ENCODE measurements at places on chromosomes 3 and 15. TPM values are rescaled to one million over a fixed set of nuclear protein-coding genes. Genes with fewer than 3 reads are reported as not detected.

- no peaks in the 10 kb centered on the region for H3K4me1 ChIP-seq
- no peaks in the 10 kb centered on the region for H3K27me3 ChIP-seq
- no peaks in the 10 kb centered on the region for H3K36me3 ChIP-seq
- H3K4me3 ChIP-seq, result no peak overlapping the region
Observed at GRCh38 chr15:26662283-26662682, 110.6 kb downstream of the GABRB3 start.

DNA sequence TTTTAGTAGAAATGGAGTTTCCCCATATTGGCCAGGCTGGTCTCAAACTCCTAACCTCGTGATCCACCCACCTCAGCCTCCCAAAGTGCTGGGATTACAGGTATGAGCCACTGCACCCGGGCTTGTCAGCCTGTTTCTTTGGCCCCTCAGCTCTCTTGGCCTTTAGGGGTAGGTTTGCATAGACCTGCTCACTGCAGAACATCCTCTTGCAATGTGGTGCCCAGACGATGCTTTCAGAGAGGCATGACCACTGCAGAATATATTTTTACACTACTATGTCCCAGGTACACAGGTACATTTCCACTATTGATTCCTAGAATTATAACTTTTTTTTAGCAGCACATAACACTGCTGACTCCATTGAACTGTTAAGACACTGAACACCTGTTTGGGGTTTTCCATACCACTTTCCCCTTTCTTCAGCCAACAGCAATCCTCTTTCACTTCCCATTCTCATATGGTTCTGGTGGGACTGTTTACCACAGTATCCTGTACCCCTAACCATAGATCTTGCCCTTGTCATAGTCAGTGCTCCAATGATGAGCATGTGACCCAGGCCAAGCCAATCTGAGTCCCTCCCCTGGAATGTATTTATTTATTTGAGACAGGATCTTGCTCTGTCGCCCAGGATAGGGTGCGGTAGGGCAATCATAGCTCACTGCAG lies 21.1 kb downstream of the CCDC32 start:
- no peak for DNase-seq
- H3K27ac ChIP-seq, result no peak overlapping the region
- peaks cover 16% of the 10 kb centered on the region for H3K4me1 ChIP-seq
- no peaks in the 10 kb centered on the region for H3K27me3 ChIP-seq

DNA sequence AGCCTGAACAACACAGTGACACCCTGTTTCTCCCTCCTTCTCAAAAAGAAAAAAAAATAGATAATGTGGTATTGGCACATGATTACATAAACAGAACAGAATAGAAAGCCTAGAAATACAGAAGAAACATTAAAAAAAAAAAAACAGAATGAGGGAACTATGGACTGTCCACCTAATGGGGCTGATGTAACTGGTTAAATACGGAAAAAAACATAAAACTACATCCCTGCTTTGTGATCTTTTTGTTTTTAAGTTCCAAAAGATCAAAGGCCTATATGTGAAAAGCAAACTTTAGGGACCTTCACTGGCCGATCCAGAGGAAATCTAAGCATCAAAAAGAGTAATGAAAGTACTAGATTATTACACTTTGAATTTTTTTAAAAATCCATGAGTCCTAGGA lies 17.2 kb downstream of the TMEM202 start:
- no peaks in the 10 kb centered on the region for H3K27me3 ChIP-seq
- no peak overlapping the region for H3K4me3 ChIP-seq
- H3K27ac ChIP-seq, result no peak overlapping the region
- no peaks in the 10 kb centered on the region for H3K4me1 ChIP-seq
- H3K36me3 ChIP-seq, result no peaks in the 10 kb centered on the region

GRCh38 chr15:35842631-35843030 lies 296.7 kb upstream of the DPH6 start:
- no peak overlapping the region for H3K4me3 ChIP-seq
- no peak overlapping the region for H3K27ac ChIP-seq
- no peaks in the 10 kb centered on the region for H3K36me3 ChIP-seq
- DNase-seq, result no peak
- no peaks in the 10 kb centered on the region for H3K27me3 ChIP-seq

DNA sequence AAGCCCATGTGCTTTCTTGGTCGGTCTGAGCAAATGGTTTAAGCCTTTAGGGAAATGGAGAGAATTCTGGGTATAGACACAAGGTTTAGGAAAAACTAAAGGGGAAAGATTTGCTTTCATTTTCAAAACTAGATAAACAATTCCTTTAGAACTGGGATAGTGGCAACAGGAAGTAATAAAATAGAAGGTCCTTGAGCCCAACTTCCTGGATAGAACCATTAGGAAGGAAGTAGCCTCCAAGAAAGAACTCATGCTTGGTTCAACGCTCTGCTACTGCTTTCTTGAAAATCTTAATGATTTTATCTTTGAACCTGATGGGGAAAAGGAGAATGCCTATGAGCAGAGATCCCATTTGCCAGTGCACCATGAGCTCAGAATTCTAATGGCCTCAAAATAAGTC lies 147.0 kb upstream of the THRB start:
- H3K4me1 ChIP-seq, result peaks cover 4% of the 10 kb centered on the region
- H3K27me3 ChIP-seq, result no peaks in the 10 kb centered on the region
- H3K27ac ChIP-seq, result no peak overlapping the region
- DNase-seq, result no peak
- H3K4me3 ChIP-seq, result no peak overlapping the region

DNA sequence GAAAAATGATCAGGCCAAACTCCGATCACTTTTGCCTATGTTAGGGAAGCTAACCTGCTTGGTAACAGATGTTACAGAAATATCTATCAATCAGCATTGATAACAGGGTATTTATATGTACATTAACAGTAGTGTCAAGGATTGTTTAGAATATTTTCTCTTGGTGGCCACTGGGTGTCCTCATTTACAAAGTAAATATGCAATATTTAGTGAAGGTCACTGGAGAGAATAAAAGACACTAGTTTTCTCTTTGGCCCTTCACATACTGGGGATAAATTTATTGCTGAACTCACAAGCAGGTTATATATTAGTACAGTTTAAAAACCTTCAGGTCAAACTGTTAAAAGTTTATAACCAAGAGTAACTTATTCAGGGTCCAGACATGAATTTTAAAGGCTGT lies 69.0 kb downstream of the TIGIT start:
- H3K4me3 ChIP-seq, result no peak overlapping the region
- peaks cover 51% of the 10 kb centered on the region for H3K4me1 ChIP-seq
- H3K36me3 ChIP-seq, result no peaks in the 10 kb centered on the region
- no peak for DNase-seq

DNA sequence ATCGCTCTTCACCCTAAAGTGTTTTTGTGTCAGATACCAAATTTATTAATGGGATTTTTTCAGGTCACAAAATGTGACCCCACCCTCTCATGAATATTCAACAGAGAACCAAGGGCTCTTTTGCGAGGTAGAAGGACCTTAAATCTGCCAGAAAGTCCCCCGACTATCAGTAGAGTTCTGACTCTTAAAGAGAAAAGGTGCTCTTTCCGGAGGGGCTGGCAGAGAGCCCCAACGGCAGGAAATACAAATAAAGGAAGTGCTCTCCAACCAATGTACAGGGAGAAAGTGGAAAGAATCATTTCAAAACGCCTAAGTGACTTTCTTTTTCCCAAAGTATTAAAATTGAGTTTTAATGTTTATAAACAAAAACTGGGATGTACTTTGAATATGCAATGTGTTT lies 517.2 kb downstream of the FOXP1 start:
- no peak for DNase-seq
- H3K4me1 ChIP-seq, result peaks cover 37% of the 10 kb centered on the region
- H3K36me3 ChIP-seq, result no peaks in the 10 kb centered on the region

DNA sequence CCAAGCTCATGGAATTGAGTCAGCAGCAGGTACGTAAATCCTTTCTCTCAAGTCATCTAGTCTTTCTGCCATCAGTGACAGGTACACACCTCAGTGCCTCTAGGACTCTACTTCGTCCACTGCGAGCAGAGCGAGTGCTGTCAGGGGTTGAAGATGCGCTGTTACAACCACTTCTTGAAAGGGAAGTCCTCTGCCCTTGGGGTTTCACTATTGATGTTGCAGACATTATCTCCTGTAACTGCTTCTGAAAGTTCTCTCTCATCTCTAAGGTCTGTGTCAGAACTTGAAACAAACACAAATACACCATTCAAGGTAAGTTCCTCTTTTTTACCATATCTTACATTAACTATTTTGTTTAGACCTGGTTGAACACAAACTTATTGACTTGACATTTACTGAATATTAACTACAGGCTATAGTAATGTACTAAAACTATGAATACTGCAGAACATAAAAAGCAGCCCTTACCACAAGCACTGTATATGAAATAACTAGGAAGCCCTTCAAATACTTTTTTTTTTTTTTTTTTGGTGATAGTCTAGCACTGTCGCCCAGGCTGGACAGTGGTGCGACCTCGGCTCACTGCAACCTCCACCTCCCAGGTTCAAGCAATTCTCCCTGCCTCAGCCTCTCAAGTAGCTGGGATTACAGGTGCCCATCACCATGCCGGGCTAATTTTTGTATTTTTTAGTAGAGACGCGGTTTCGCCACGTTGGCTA lies 41.5 kb downstream of the TOPBP1 start:
- DNase-seq, result no peak
- peaks cover 81% of the 10 kb centered on the region for H3K36me3 ChIP-seq
- H3K4me1 ChIP-seq, result no peaks in the 10 kb centered on the region
- no peak overlapping the region for H3K4me3 ChIP-seq
- H3K27me3 ChIP-seq, result no peaks in the 10 kb centered on the region

GRCh38 chr3:174417573-174417972 lies 441.6 kb upstream of the NAALADL2 start:
- H3K4me3 ChIP-seq, result no peak overlapping the region
- H3K27ac ChIP-seq, result no peak overlapping the region
- H3K4me1 ChIP-seq, result no peaks in the 10 kb centered on the region
- H3K27me3 ChIP-seq, result no peaks in the 10 kb centered on the region

DNA sequence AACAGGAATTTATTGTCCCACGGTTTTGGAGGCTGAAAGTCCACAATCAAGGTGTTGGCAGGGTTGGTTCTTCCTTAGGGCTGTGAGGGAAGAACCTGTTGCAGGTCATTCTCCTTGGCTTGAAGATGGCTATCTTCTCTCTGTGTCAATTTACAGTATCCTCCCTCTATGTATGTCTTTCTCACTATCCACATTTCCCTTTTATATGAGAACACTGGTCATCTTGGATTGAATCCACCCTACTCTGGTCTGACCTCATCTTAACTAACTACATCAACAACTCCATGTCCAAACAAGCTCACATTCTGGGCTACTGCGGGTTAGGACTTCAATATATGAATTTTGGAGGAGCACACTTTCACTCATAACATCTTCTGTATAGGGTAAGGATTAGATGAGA lies 61.9 kb downstream of the CLDN1 start:
- H3K27ac ChIP-seq, result no peak overlapping the region
- DNase-seq, result no peak
- H3K27me3 ChIP-seq, result peaks cover 3% of the 10 kb centered on the region
- H3K36me3 ChIP-seq, result no peaks in the 10 kb centered on the region

GRCh38 chr3:10248984-10249748 lies 907 bp downstream of the TATDN2 start:
- H3K4me1 ChIP-seq, result peaks cover 13% of the 10 kb centered on the region
- H3K27ac ChIP-seq, result peak overlapping the region; percentile 96
- peak; percentile 64 for DNase-seq
- H3K27me3 ChIP-seq, result no peaks in the 10 kb centered on the region
- H3K4me3 ChIP-seq, result peak overlapping the region; percentile 78

- no peaks in the 10 kb centered on the region for H3K36me3 ChIP-seq
- H3K27ac ChIP-seq, result peak overlapping the region; percentile 14
- H3K4me1 ChIP-seq, result peaks cover 61% of the 10 kb centered on the region
- H3K27me3 ChIP-seq, result no peaks in the 10 kb centered on the region
- DNase-seq, result no peak
Observed at GRCh38 chr3:73031573-73032103, 29.8 kb upstream of the EBLN2 start.

GRCh38 chr3:6750782-6751181 lies 110.1 kb upstream of the GRM7 start:
- H3K27ac ChIP-seq, result no peak overlapping the region
- H3K4me3 ChIP-seq, result no peak overlapping the region
- H3K27me3 ChIP-seq, result no peaks in the 10 kb centered on the region
- DNase-seq, result no peak
- H3K4me1 ChIP-seq, result no peaks in the 10 kb centered on the region

- H3K27ac ChIP-seq, result no peak overlapping the region
- H3K27me3 ChIP-seq, result no peaks in the 10 kb centered on the region
- H3K36me3 ChIP-seq, result no peaks in the 10 kb centered on the region
Observed at GRCh38 chr3:61820306-61820992, 259.1 kb downstream of the PTPRG start.

DNA sequence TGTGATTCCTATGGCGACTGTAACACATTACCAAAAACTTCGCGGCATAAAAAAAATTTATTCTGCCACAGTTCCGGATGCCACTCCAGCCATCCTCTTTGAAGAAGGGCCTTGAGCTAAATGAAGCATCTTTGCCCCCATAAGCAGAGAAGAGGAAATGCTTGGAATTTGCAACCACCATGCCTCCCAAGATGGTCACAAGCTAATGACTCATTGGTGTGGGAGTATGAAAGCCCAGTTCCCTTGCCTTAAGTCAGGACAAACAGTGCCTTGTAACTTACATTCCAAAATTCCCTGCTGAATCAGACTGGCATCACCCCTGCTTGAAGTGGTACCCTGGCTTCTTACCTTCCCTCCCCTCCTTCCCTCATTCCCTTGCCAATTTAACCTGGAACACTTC lies 1077.4 kb downstream of the EPHA3 start:
- H3K4me3 ChIP-seq, result no peak overlapping the region
- no peak for DNase-seq
- H3K4me1 ChIP-seq, result no peaks in the 10 kb centered on the region
- no peaks in the 10 kb centered on the region for H3K36me3 ChIP-seq

GRCh38 chr3:170621256-170621655 lies 35.4 kb upstream of the SLC7A14 start:
- DNase-seq, result no peak
- no peak overlapping the region for H3K27ac ChIP-seq
- H3K36me3 ChIP-seq, result no peaks in the 10 kb centered on the region
- no peaks in the 10 kb centered on the region for H3K4me1 ChIP-seq
- H3K4me3 ChIP-seq, result no peak overlapping the region

DNA sequence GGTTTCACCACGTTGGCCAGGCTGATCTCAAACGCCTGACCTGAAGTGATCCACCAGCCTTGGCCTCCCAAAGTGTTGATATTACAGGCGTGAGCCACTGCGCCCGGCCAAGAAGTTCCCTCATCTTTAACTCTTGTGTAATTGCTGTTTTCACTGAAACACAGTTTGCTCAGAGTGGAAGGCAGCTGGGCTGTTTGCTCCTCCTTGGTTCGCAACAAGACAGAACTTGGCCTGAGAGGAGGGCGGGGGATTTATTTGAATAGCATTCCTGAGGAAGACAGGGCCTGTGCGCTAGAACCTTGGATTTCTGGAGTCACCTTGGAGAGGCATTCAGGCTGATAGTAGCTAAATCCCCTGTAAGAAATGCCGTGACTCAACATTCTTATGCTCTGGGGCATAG lies 226.7 kb upstream of the MCTP2 start:
- H3K27ac ChIP-seq, result no peak overlapping the region
- no peaks in the 10 kb centered on the region for H3K36me3 ChIP-seq
- H3K4me1 ChIP-seq, result no peaks in the 10 kb centered on the region
- no peaks in the 10 kb centered on the region for H3K27me3 ChIP-seq
- peak; percentile 48 for DNase-seq

LRRC49 gene
- total RNA-seq, result 2.2 TPM

GRAMD2A gene
- not detected for total RNA-seq

GOLGA8G gene
- not detected for total RNA-seq

INSYN1 gene
- 10.8 TPM for total RNA-seq

IQCH gene
- 0.90 TPM for total RNA-seq

PTPRG gene
- 12.6 TPM for total RNA-seq

TICRR gene
- 0.04 TPM for total RNA-seq

NR1I2 gene
- total RNA-seq, result not detected

ATP13A5 gene
- not detected for total RNA-seq

ALCAM gene
- 0.42 TPM for total RNA-seq

COL6A5 gene
- total RNA-seq, result not detected

RTP3 gene
- not detected for total RNA-seq

RTP1 gene
- not detected for total RNA-seq

All from psoas muscle (tissue), 8 donors.